ENCODE measurements at places on chromosomes 12 and 14.
A peak's percentile ranks its signal among the peaks of the same experiment; 100 is the strongest.

GRCh38 chr12:32548691-32549281, 130.3 kb upstream of the DNM1L start:
- DNase-seq: no peak

DNA sequence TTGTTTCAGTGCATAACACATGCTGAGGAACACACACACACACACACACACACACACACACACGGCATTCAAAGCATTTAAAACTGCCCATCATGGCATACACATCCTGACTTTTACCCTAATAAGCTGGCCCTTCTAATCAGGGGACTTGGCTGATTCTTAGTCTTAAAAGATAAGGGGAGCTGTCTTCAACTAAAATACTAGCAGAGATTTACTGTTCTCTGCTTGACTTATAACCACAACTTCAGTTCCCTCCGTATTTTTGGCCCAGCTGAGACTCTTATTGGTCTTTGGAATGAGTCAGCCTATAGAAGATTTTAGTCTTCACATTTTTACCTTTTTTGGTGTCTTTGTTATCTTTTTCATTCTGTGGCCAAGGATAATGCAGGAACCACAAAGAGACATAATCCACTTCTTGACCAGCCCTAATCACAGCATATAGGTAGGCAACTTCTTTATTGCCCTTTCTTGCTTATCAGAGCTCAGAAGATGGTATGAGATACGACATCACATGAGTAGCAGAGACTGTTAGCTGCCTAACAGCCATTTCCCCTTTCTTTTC, 25.1 kb upstream of the SLC8A3 start:
- DNase-seq: no peak

- DNase-seq: no peak
Observed at GRCh38 chr14:70208380-70208779, 19.6 kb upstream of the SLC8A3 start.

DNA sequence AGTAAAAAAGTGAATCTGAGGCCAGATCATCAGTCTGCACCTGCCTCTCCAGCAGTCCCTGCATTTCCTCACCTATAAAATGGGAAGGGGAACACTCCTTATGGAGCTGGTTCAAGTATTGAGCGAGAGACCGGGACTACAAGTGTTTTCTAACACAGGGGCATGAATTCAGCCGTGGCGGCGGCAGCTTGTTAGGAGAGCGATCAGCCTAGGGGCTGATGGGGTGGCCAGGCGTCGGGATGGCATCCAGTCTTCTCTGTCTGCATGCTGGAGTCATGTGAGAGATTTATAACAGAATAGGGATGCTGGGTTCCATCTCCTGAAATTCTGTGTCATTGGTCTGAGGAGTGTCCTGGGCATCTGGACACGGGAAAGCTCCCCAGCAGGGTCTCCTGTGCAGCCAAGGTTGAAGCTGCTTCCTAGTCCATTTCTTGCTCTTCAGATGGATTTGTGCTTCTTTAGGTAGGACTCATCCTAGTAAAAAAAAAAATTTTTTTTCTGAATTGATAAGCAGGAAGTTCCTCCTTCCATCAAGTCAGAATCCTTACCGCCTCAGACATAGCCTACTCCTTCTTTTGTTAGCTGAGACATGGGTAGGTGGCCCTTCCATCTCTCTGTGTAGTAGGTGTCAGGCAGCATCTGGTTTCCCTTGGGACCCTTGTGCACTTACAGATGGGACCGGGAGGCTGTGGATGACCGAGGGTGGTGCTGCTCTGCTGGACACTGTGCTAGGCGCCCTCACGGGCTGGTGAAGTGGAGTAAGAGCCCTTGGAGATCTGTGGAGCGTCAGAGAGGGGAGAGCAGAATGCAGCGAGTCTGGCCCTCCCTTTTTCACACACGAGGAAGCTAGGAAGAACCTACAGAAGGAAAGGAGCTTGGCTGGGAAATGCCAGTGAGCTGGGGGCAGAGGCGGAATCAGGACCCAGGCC, 146.7 kb downstream of the TSPAN9 start:
- DNase-seq: no peak

- no peak for DNase-seq
Observed at GRCh38 chr12:66066929-66067523, 63.5 kb downstream of the LLPH start.

- DNase-seq: peak; percentile 32
Observed at GRCh38 chr12:41521872-41522379, 333.8 kb downstream of the PDZRN4 start.

GRCh38 chr12:109871668-109872314, 8.6 kb downstream of the GLTP start:
- no peak for DNase-seq

- no peak for DNase-seq
Observed at GRCh38 chr12:51953089-51953488, 1.6 kb downstream of the ACVR1B start.

DNA sequence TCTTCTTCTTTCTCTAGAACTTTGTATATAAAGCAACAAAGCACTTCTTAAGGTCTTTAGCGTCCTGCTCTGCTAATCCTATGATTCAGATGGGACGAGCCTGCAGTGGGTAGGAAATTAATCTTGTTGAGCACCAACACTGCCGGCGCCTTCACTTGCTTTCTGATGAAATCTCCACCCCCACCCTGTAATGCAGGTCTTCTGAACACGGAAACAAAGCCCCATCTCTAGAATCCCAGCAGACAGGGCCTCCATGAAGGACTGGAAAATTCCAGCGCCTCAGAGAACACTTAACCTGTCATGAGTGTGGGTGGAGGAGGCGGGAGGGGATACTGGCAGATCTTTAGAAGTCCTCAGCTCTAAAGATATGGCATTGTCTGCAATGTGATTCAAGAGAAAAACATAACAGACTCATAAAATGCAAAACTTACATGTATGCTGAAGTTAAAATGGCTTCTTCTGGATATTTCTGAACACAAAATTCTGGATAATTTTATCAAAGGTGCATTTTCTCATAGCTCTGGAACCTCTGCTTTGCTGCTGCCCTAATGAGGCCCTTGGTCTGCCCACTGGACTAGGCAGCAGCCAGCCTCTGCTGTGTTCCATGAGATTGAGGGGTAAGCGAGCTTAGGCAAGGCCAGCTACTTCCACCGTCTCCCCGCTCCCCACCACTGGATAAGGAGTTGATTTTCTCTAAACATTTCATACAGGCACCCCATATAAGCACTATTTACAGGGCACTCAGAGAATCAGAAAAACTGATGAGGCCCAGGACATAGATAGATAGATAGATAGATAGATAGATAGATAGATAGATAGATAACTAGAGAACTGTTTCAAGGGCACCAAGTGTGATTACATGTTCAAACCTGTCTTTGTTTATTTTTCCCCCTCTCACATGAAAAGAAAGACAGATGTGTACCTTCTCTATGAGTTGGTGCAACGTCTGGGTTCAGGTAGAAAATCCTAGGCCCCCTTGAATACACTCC, 43.1 kb downstream of the ZFP36L1 start:
- no peak for DNase-seq

GRCh38 chr12:103884316-103884715, 43.3 kb upstream of the NT5DC3 start:
- peak; percentile 61 for DNase-seq

DNA sequence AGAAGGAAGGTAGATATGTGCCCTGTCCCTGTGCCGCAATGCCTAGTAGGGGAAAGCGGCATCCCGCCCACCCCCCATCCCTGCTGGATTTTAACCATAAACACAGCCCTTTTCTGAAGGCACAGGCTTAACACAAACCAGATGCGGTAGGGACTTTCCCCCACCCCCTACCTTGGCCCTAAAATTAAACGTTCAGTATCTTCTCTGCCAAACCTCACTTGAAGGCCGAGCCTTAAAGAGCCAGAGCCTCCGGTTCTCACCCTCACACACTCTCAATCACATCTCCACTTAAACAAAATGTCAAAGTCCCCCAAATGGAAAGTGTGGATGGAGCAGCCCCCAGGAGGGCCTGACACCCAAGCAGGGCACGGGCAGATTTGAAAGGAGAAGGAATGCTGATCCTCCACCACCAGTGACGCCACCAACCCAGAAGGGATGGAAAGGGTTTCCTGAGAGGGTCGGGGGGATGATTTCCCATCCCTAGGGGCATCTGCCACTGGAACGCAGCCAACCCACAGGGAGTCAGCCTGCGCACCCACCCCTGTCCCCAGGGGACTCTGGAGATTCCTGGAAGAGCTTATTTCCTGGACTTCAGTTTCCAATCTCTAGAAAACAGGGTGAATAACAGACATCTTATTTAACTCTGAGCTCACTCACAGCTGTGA, 26.4 kb downstream of the ACTN1 start:
- no peak for DNase-seq

DNA sequence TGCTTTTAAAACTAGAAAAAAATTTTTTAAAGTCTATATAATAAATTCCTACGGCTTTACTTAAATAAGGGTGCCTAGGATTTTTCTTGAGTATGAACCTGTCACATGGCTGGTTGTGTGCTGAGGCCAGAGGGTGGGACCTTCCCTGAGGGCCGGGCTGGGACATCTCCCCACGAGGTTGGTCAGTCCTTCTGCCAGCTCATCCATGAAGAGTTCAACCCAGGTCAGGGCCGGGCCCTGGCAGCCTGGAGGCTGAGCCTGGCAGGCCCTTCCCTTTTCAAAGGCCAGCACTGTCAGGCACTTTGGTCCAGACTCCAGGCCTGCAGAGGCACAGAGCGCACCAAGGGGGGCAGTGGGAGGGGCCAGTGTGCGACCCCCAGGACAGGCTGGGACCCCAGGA, 31.7 kb downstream of the TNFAIP2 start:
- DNase-seq: no peak

DNA sequence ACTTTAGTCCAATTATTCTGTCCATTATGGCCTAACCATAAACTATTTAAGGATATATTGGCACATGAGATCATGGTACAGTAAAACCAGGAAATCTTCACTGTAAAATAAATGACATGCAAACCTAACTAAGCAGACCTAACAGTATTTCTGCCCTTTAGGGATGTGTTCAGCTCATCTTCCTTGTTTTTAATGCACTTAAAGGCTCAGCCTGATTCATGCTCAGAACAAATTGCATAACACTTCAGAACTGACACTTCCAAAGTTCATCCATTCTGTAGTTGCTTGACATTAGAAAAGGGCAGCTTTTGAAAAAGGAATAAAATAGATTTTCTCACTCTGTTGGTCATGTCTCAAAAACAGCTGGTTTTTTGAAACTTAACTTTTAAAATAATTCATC, 708.5 kb downstream of the C12orf50 start:
- no peak for DNase-seq

DNA sequence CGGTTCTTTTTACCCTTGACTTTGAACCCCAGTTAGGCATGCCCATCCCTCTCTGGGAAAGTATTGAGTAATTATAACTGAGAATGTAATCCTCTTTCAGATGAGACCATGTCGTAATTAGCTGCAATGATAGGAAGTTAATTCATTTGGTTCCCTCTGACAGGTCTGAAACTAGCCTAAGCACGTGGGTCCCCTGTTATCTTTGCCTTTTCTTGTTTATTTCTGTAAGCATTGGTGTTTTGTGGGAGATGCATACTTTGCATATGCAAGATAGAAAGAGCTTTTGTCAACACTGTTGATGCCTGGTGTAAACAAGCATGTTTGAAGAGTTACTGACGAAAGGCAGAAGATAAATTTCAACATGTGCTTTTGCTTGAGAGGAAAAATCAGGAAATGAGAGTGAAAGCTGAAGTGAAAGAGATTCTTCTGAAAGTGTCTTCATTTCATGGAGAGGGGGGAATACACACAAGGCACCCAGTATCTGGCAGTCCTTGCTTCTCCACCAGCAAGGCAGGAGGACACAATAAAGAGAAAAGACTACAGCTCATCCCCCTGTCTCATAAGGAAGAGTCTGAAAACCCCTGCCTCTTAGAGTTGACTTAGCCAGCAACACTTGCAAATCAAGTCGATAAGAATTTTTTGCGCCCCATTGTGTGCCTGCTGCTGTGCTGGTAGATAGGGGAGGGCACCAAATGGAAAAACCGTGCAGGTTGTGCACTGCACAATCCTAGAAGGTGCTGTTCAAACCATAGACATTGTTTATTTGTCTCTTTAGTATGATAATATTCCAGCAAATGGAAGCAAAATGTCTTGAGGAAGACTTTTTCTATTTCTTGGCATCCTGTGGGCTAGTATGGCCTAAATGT, 77.8 kb downstream of the SLC24A4 start:
- no peak for DNase-seq

DNA sequence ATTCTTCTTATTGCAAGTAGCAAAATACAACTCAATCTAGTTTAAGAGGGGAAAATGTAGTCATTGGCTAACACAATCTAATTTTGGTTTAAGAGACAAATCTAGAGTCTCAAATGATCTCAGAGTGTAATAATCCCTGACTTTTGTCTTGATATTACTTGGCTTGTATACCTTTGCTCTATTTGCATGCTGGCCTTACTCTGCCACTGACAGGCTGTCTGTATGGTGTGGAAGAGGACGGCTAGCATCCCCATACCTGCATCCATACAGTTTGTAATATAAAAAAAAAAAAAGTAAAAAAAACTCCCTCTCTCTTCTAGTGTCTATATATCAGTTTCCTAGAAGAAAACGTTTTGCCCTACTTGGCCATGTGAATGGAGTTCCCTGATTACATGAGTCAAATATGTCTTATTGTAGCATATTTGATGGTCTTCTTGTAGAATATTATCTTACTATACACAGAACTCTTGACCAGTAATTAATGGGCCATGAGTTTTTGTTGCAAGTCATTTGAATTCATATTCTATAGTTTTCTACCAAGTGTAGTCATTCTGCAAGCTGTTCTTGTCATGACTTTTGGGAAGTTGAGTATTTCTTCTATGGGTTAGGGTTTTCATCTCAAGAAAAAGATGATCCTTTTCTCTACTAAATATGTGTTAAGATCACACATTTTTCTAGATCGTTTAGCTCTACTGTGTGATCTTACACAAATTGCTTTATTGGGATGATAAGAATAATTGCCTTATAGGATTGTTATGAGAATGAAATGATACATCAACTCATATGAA, 8.2 kb downstream of the HIF1A start:
- DNase-seq: no peak

DNA sequence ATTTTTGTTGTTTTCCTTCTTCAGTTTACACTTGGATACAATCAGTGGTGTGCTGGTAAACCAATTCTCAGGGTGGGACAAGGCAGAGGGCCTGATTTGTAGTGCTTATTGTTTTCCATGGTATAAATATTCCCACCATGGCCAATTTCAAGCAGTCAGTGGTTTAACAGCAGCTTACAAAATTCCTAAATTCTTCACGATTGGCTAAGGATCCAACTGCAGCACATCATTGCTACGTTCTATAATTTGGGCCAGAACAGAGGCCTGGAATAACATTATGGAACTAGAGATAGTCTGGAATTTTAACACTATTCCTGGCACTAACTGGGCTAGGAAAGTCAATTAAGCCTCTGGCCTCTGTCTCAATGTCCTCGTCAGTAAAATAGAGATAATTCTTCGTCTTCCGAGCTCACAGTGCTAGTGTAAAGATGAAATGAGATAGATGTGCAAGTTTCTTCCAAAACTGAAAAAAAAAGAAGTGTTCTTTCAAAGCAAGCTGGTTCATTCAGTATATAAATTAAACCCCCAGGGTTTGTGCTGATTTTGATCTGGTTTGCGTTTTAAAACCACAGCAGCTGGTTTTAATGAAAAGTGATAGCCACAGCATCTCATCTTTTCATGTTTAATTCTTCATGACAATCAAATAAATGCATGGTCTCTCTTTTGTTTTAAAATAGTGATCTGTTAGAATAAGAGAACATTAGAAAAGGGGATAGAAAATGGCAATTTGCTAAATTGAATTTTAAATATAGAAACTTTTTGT, 104.1 kb downstream of the EPS8 start:
- DNase-seq: no peak

- DNase-seq: no peak
Observed at GRCh38 chr14:81682134-81682533, 148.5 kb upstream of the SEL1L start.

Data from CD4-positive, alpha-beta T cell treated with Interleukin-17A for 1 hour (primary cell).